ENCODE measurements at places on chromosomes 6 and 20.

DNA sequence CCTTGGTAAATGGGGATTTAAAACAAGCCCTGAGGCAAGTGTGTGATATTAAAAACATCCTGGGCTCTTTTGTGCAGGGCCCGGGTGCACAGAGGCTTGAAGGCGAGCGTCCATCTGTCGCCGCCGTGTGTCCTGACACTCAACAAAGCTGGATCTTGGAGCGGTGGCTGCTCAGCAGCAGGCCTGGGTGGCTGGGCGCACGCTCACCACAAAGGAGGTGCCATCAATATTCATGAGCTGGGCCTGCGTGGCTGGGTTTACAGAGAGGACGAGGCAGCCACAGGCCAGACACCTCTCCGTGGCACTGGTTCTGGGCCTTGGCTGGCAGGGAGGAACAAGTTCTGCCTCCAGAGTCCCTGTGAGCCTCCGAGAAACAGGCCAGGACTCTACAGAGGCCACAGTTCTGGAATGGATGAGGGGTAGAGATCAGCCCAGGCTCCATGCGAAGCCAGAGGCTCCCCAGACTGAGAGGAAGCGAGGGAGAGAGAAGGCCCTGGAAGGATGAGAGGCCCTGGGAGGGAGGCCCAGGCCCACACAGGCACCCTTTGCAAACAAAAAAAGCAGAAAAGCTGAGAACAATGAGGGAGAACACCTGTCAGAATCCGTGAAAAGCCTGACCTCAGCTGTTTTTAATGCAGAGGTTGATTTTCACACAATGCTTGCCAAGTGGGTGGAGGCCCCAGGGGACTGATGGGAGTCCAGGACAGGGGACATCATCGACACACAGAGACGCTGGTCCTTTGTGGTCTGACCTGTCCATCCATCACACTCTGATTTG lies 21.9 kb downstream of the BHLHE23 start:
- no peak for DNase-seq

GRCh38 chr20:25622450-25623224 lies 1.2 kb downstream of the NANP start:
- no peak for DNase-seq

GRCh38 chr6:77181749-77182148 lies 281.5 kb downstream of the HTR1B start:
- DNase-seq: no peak

GRCh38 chr6:158009114-158009891 lies 27.6 kb downstream of the SYNJ2 start:
- DNase-seq: no peak
